Eye (tissue), 1 donor: ENCODE measurements at places on chromosomes 5 and 9.

- DNase-seq = no peak
Observed at GRCh38 chr5:40381676-40382363, 297.9 kb upstream of the PTGER4 start.

DNA sequence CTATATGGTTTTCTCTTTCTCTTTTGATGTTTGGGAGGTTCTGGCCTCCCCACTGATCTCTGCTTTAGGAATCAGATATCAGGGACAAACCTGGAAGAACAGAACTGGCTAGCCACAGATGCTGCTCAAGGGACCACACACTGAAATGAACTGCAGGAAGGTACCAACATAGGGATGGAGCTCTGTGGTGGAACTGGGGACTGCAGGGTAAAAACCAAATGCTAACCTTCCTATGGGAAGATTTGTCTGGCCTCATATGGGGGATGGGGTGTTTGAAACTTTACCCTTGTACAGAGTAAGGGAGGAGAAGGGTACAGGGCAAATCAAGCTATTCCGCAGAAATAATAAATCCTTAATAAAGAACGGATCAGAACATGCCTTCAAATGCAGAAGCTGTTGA, 49.4 kb downstream of the ELOVL7 start:
- DNase-seq = no peak

- DNase-seq = peak; percentile 67
Observed at GRCh38 chr9:121711797-121712196, 60.4 kb downstream of the DAB2IP start.

GRCh38 chr5:172894767-172895388, 60.8 kb downstream of the ERGIC1 start:
- no peak for DNase-seq

- DNase-seq = no peak
Observed at GRCh38 chr5:2861605-2862004, 110.1 kb upstream of the IRX2 start.

DNA sequence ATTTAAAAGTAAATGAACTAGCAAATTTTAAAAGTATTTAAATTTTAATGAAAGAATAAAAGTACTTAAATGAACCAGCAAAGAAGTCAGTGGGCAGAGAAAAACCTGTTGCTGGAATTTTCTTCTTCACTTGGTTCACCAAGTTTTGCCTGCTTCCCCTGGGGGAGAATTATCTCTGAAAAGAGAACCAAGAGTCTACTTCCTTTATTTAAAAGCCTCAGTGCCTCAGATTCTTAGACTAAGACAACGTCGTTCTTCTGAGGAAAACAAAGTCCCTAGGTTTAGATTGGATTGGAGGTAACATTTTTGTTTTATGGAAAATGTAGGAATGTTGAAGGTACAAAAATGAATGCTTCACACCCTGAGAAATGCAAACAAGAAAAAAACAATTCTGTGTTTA, 7.4 kb upstream of the KLF4 start:
- no peak for DNase-seq

- no peak for DNase-seq
Observed at GRCh38 chr9:111429175-111429574, 55.0 kb downstream of the ECPAS start.

DNA sequence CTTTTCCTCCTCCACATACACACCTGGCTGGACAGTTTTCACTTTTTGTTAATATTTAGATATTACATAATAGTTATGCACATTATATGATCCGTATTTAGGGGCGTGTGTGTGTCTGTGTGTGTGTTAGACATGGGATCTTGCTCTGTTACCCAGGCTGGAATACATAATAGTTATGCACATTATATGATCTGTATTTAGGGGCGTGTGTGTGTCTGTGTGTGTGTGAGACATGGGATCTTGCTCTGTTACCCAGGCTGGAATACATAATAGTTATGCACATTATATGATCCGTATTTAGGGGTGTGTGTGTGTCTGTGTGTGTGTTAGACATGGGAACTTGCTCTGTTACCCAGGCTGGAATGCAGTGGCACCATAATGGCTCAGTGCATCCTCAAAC, 199.0 kb upstream of the OTULINL start:
- DNase-seq = no peak

DNA sequence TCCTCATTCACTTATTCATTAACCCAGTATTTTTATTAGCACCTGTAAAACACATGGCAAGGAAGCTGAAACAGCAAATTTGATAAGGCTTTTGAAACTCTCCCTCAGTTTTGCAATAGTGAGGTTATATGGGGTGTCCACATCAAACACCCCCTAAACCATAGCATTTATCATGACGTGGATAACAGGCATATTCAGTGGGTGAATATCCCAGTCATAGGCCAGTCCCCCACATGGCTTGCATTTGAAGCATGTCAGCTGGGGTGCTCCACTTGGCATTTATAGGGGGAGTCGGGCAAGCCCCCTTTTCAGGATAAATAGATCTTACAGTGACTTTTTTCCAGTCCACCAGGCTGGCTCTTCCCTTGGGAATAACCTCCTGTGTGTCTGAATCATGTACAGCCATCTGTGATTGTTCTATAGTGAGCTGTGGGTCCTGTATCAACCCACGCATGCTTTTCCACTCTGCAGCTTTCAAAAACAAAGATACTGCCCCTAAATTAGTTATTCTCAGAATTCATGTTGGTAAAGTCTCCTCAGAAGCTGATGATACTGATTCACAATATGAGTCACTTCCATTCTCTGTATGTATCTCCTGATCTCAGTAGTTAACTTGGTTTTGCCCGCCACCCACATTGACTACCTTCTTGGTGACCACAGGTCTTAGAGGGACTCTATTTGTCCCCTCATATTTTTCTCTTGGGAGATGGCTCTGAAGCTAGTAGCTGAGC, 84.4 kb upstream of the SPIN1 start:
- DNase-seq = peak; percentile 51

GRCh38 chr5:160159991-160160792, 40.9 kb upstream of the PWWP2A start:
- peak; percentile 64 for DNase-seq

- DNase-seq = no peak
Observed at GRCh38 chr5:41356786-41357185, 143.5 kb upstream of the C6 start.

DNA sequence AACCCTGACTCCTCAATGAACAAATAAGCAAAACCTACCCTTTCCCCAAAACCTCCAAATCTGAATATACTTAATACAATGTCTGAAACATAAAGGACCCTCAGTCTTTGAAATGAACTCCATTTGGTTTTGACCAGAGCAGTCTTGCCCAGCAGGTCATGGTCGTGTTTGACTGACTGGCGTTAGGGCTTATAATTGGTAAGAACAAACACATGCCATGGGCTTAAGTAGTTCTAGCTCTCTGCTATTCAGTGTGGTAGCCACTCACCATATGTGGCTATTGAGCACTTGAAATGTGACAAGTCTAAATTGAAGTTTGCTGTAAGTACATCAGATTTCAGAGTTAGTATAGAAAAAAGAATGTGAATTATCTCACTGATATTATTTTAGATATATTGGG, 42.1 kb downstream of the LRRTM2 start:
- no peak for DNase-seq

DNA sequence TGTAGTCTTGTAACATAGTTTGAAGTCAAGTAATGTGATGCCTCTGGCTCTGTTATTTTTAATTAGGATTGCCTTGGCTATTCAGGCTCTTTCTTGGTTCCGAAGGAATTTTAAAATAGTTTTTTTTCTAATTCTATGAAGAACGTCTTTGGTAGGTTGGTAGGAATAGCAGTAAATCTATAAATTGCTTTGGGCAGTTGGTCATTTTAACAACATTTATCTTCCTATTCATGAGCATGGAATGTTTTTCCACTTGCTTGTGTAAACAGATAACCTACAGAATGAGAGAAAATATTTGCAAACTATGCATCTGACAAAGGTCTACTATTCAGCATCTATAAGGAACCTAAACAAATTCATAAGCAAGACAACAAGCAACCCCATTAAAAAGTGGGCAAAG, 173.2 kb upstream of the TRPC7 start:
- DNase-seq = no peak

- DNase-seq = no peak
Observed at GRCh38 chr5:145598184-145598583, 237.0 kb downstream of the PRELID2 start.

GRCh38 chr5:20113031-20113715, 125.2 kb upstream of the CDH18 start:
- no peak for DNase-seq

DNA sequence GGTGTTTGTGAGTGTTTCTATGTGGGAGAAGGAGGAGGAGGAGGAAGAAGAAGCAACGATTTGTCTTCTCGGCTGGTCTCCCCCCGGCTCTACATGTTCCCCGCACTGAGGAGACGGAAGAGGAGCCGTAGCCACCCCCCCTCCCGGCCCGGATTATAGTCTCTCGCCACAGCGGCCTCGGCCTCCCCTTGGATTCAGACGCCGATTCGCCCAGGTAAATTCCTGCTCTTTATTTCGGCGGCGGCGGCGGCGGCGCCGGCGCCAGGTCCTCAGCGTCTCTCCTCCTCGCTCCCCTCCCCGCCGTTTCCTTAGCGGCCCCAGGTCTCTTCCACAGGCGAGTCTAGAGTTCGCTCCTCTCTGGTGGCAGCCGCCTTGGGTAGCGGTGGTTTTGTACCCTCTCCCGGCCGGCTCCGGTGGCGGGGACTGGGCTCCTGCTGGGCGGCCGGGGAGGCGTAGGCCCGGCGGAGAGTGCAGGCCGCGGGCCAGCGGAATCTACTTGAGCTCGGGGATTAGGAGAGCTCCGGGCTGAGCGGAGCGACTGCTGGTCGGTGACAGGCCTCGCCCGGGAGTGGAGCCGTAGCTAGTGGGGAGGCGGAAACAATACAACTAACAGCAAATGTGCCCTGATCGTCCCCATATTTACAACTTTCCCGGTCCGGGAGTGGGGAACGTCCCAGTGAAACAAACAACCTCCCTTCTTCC, 547 bp downstream of the NIPBL start:
- DNase-seq = peak; percentile 89

DNA sequence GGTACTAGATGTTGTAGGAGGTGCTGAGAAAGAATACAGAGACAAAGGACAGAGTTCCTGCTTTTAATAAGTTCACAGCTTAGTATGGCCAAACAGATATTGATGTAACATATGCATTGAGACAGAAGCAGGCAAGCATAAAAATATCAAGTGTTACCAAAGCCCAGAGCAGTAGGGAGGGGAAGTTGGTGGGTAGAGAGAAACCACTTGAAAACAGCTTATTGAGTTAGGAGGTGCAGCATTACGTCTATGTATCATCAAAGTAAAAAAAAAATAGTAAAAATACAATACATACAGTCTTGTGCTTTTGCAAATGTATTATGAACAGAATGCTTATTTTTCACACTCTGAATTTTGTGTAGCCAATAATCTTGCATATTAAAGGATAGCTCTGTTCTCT, 441.8 kb upstream of the SGCD start:
- DNase-seq = no peak

GRCh38 chr9:94528886-94529285, 26.0 kb upstream of the PCAT7 start:
- DNase-seq = no peak

GRCh38 chr9:134320868-134321471, 5.3 kb upstream of the RXRA start:
- DNase-seq = no peak

GRCh38 chr5:159417170-159417569, 86.9 kb upstream of the IL12B start:
- DNase-seq = no peak

DNA sequence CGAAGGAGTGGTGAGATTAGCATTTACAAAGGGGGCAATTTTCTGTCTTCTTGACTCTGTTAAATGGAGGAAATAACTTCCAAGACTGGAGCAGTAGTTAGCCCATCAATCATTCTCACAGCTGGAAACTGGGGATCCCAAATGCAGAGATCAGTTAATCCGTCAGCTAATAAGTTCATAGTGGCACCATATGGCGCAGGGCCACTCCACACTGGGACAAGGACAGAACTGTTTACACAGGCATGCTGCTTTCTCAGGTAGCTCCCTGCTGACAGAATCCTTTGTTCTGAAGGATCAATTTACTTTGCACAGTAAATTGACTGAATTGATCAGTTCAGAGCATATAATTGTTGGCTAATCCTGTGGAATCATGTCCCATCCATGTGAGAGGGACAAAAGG, 395.7 kb downstream of the TMEM161B start:
- DNase-seq = peak; percentile 35

- no peak for DNase-seq
Observed at GRCh38 chr5:60883229-60883628, 39.2 kb upstream of the ELOVL7 start.

GRCh38 chr5:110094548-110094947, 404.8 kb downstream of the MAN2A1 start:
- no peak for DNase-seq

GRCh38 chr5:131786900-131787692, 9.7 kb downstream of the FNIP1 start:
- no peak for DNase-seq

DNA sequence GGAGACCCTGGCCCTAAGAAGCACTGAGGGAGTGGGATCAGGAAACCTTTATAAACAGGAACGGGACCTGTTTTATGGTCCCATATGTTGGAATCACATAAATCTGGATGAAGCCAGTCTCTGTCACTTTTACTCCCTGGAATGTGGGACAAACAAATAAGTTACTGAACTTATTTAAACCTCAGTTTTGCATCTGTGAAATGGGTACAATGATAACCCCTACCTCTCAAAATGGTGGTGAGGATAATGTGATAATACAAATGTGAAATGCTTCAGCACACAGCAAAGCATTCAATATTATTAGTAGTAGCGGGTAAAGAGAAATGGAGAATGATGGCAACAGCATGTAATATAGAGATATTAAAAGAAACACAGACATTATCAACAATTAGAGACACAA, 298.9 kb downstream of the ZSWIM6 start:
- no peak for DNase-seq

DNA sequence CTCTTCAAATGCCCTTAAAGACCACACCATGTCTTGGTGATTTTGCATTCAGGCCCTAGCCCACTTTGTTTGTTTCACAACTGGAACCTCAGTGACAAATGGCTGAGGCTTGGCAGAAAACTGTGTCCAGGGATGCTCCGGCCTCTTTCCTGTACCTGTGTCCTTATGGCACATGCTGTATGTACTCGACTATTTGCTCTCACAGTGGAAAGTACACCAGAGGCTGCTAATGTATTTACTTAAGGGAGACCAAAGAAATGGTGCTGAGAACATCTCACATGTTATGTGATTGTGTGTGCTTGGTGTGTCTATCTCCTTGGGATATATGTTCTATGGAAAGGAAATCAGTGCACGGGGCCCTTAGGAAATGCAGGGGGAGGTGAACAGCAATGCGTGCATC, 263.3 kb downstream of the GADD45G start:
- no peak for DNase-seq

- DNase-seq = no peak
Observed at GRCh38 chr5:178535299-178536175, 54.7 kb downstream of the COL23A1 start.

- no peak for DNase-seq
Observed at GRCh38 chr9:97759581-97760288, 62.6 kb upstream of the XPA start.

GRCh38 chr5:84585218-84585617, 200.5 kb upstream of the EDIL3 start:
- no peak for DNase-seq

DNA sequence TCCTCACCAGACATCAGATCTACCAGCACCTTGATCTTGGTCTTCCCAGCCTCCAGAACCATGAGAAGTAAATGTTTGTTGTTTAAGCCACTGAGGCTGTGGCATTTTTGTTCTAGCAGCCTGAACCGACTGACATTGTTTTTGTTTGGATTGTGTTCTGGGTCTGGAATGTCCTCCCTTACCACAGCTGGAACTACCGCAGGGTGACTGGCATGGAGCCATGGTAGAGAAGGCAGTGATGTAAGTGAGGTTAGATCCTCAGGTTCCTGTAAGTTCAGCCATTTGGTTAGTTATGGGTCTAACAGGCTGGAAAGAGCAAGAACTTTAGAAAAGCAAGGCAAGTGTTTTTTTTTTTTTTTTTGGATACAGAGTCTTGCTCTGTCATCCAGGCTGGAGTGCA, 209.3 kb downstream of the DAB2IP start:
- DNase-seq = no peak
